Skeletal muscle tissue (tissue), 5 donors: ENCODE measurements at places on chromosomes 6 and 20. TPM values are rescaled to one million over a fixed set of nuclear protein-coding genes. Genes with fewer than 3 reads are reported as not detected.

RIPOR3 gene
- 2.6 TPM for total RNA-seq

DNMT3B gene
- total RNA-seq, result 2.1 TPM

SAMD5 gene
- total RNA-seq, result 2.1 TPM

CD40 gene
- 3.7 TPM for total RNA-seq

RFX6 gene
- not detected for total RNA-seq

HUS1B gene
- 1.0 TPM for total RNA-seq

B3GALT4 gene
- total RNA-seq, result 2.1 TPM

SMIM29 gene
- total RNA-seq, result 5.2 TPM

GPR63 gene
- 3.1 TPM for total RNA-seq

SCRT2 gene
- not detected for total RNA-seq

DYNLT2 gene
- total RNA-seq, result 0.52 TPM

STMND1 gene
- not detected for total RNA-seq

BIRC7 gene
- total RNA-seq, result not detected
